ENCODE measurements at places on chromosomes 1 and 21.

DNA sequence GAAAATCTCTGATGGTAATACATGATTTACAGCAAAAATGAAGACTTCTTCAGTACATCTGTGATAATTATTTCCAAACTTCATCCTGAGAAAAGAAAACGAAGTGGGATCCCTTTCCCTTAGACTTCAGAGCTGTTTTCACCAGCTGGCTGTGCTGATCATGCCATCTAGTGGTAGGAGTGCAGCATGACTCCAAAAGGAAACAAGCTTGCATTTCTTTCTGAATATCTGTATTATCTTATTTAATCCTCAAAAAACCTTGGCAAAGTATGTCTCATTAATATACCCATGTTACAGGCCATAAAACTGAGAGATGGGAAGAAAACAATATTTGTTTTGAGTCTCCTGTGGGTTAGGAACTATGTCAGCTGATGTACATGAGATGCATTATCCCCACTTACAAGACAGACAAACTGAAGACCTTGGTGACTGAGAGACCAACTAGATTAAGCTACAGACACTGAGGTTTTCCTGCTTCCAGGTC lies 9.8 kb upstream of the GJA8 start:
- DNase-seq, result peak; percentile 68

- no peak for DNase-seq
Measured at GRCh38 chr1:187956975-187957374, 1128.2 kb downstream of the PLA2G4A start.

DNA sequence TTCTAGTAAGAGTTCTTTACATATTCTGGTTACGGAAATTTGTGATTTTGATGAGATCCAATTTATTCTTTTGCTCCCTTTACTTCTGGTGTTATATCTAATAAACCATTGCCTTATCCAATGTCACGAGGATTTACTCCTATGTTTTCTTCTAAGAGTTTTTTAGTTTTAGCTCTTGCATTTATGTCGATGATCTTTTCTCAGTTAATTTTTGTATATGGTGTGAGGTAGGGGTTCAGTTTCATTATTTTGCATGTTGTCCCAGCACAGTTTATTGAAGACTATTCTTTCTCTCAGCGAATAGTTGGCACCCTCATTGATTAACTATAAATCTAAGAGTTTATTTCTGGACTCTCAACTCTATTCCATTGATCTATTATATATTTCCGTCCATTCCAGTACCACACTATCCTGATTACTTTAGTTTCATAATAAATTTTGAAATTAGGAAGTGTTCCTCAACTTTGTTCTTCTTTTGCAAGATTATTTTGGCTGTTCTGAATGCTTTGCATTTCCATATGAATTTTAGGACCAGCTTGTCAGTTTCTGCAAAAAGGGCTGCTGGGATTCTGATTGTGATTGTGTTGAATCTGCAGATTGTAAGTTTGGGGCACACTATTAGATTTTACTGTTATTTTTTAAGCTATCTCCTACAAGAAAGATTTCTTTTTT lies 4.0 kb downstream of the KDM1A start:
- DNase-seq, result no peak

DNA sequence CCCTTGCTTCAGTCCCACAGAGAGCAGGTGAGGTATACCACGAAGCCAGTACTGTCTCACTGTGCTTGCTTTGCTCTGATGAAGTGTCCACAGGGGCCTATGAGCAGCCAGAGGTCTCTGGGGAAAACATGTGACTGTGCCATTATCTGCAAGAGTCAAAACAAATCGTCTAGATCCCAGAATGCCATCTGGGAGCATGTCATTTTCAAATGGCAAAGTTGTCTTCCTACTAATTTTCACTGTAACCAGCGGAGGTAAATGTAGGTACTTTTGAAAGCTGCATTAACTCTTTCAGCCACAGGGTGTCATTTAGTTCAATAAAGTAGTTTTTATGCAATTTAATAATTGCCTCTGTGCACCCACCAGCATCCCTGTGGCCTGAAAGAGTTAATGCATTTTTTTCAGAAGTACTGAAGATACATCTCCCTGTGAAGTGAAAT lies 173.6 kb upstream of the SGIP1 start:
- DNase-seq, result no peak

GRCh38 chr1:160407839-160408801 lies 7.8 kb downstream of the VANGL2 start:
- DNase-seq, result no peak

DNA sequence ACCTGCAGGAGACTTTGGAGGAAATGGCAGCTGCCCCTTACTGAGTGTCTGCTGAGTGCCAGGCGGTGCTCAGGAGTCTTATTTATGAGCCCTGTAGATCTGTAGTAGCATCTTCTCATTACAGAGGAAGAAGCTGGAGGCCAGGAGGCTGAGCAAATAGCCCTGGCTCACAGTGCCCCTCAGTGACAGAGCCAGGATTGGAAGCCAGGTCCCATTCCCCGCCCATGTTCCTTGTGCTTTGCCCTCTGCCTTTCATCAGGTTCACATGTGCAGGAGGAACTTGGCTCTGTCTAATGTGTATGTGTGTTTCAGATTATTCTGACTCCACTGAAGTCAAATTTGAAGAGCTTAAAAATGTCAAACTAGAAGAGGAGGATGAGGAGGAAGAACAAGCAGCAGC lies 21.2 kb downstream of the KDM4A start:
- DNase-seq, result no peak

DNA sequence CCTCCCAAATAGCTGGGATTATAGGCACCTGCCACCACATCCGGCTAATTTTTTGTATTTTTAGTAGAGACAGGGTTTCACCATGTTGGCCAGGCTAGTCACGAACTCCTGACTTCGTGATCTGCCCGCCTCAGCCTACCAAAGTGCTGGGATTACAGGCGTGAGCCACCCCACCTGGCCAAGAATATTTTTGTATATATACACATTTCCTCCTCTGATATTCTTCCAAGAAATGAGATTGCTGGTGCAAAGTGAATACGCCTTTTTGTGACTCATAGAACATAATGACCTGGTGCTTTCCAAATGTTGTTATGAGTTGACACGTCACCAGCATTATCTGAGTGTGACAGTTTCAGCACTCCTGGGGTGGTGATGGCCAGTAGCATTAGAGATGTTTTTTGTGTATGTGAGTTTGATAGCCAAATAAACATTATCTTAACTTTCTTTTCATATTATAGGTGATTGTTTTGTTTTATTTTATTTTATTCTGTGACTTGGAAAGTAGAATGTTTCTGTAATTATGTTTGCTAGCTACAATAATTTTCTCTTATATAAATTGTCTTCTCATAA lies 54.9 kb downstream of the KCNK1 start:
- no peak for DNase-seq

GRCh38 chr1:40606978-40607377 lies 58.5 kb downstream of the RIMS3 start:
- DNase-seq, result no peak

Measured in skin of body (tissue), 3 donors.